ENCODE measurements at places on chromosomes 4 and X.

GRCh38 chrX:87518504-87518903, 902 bp downstream of the KLHL4 start:
- DNase-seq: no peak
- H3K27me3 ChIP-seq: no peaks in the 10 kb centered on the region
- no peak overlapping the region for H3K27ac ChIP-seq
- peak overlapping the region; percentile 57 for H3K4me3 ChIP-seq

DNA sequence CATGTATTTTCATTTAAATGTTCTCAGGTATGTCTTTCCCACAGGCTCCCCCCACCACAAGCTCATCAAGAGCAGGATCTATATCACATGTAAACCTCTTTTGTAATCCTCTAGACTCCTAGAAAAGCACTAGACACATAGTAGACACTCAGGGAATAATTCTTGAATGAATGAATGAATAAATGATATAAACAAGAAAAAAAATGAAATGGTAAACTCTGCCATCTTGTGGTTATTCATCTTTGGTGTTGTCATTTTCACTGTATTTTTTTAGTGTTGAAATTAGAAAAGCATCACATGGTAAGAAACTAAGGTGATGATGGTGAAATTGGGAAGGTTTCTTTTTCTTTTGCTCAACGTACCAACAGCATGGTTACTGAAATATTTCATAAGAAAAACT, 34.2 kb upstream of the C1GALT1C1 start:
- DNase-seq: no peak
- no peaks in the 10 kb centered on the region for H3K27me3 ChIP-seq
- H3K27ac ChIP-seq: no peak overlapping the region
- H3K4me3 ChIP-seq: no peak overlapping the region
- H3K4me1 ChIP-seq: no peaks in the 10 kb centered on the region

- no peak overlapping the region for H3K27ac ChIP-seq
- H3K36me3 ChIP-seq: no peaks in the 10 kb centered on the region
Measured at GRCh38 chrX:149518236-149518635, 13.1 kb upstream of the IDS start.

- H3K4me1 ChIP-seq: no peaks in the 10 kb centered on the region
- H3K27me3 ChIP-seq: no peaks in the 10 kb centered on the region
- DNase-seq: no peak
- no peaks in the 10 kb centered on the region for H3K36me3 ChIP-seq
- no peak overlapping the region for H3K4me3 ChIP-seq
- H3K27ac ChIP-seq: no peak overlapping the region
Measured at GRCh38 chr4:136392576-136392975, 1139.7 kb downstream of the PCDH18 start.

DNA sequence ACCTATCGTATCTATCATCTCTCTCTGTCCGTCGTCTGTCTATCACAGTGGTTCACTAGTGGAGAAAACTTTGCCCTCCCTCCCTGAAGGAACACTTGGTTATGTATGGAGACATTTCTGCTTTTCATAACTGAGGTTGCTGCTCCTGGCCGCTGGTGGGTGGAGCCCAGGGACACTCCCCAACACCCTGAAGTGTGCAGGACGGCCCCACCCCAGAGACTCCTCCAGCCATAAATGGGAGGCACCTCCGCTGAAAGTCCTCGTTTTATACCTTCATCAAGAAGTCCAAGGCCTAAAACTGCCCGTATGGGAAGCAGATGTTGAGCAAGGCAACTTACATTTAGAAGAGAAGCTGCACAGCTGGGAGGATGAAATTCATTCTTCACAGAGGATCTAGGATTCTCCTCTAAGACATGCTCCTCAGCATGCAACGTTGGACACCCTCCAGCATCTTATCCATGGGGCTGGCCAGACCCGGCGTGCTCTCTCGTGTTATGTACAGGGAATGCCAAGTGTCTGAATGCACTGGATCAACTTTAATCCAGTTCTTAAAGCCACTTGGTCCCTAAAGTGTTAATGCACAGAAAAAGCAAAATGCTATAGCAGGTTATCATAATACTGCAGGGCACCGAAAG, 43.5 kb downstream of the PRKX start:
- no peak overlapping the region for H3K27ac ChIP-seq
- no peak for DNase-seq
- no peak overlapping the region for H3K4me3 ChIP-seq
- H3K36me3 ChIP-seq: no peaks in the 10 kb centered on the region
- no peaks in the 10 kb centered on the region for H3K4me1 ChIP-seq

- H3K36me3 ChIP-seq: no peaks in the 10 kb centered on the region
- no peaks in the 10 kb centered on the region for H3K4me1 ChIP-seq
- no peak overlapping the region for H3K27ac ChIP-seq
- DNase-seq: peak; percentile 13
- no peak overlapping the region for H3K4me3 ChIP-seq
- H3K27me3 ChIP-seq: no peaks in the 10 kb centered on the region
Measured at GRCh38 chrX:131746491-131746968, 202.7 kb downstream of the OR13H1 start.

GRCh38 chr4:20297783-20298182, 46.1 kb downstream of the SLIT2 start:
- H3K36me3 ChIP-seq: no peaks in the 10 kb centered on the region
- no peak overlapping the region for H3K4me3 ChIP-seq
- DNase-seq: no peak
- H3K4me1 ChIP-seq: no peaks in the 10 kb centered on the region
- H3K27me3 ChIP-seq: no peaks in the 10 kb centered on the region

DNA sequence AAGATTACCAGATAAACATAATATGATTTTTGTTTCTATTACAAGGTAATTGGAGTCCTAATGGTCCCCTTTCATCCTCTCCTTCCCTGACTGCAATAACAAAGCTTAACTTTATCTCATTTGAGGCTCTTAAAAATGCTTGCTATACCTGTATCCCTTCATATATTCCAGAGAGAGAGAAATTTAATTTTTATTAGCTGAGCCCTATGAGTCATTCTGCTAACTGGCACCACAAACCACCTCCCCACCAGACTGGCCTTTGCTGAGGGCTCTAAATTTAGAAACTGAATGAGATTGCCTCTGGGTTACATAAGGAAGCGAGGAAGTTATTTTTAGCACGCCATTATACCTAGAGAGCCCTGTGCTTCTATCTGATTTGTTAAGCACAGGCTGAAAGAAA, 27.4 kb downstream of the CBLL2 start:
- DNase-seq: peak; percentile 16
- no peaks in the 10 kb centered on the region for H3K27me3 ChIP-seq
- H3K4me3 ChIP-seq: no peak overlapping the region
- peaks cover 4% of the 10 kb centered on the region for H3K4me1 ChIP-seq
- peak overlapping the region; percentile 46 for H3K27ac ChIP-seq

All from heart right ventricle (tissue), 16 donors.